ENCODE measurements at places on chromosomes 13 and 19.

DNA sequence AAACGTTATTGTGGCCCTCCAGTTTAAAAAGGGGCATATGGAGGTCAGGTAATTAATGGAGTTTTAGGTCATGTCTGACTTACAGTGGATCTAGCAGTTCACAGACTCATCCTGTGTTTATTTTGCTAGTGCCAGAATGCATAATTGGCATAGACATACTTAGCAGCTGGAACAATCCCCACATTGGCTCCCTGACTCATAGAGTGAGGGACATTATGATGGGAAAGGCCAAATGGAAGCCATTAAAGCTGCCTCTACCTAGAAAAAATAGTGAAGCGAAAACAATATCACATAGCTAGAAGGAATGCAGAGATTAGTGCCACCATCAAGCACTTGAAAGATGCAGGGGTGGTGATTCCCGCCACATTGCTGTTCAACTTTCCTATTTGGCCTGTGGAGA lies 610.7 kb downstream of the SLITRK5 start:
- DNase-seq = no peak

DNA sequence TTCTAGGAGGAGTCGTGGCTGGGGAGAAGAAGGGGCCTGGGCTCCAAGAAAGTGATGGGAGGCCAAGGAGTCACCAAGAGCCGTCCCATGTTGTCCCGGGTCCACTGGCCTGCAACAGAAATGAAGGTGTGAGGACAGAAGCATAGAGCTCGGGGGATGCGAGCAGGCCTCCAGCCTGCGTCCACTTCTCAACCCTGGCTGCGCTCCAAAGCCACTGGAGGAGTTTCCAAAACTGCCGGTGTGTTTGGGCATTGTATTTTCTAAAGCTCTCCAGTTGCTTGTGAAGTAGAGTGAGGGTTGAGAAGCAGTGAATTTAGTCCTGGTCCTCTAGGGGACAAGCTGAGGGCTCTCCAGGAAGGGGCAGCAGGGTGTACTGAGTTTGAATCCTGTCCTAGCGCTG lies 13.0 kb downstream of the FFAR2 start:
- no peak for DNase-seq

- peak; percentile 76 for DNase-seq
These were observed 933 bp downstream of the TFPT start for GRCh38 chr19:54114340-54115108.

DNA sequence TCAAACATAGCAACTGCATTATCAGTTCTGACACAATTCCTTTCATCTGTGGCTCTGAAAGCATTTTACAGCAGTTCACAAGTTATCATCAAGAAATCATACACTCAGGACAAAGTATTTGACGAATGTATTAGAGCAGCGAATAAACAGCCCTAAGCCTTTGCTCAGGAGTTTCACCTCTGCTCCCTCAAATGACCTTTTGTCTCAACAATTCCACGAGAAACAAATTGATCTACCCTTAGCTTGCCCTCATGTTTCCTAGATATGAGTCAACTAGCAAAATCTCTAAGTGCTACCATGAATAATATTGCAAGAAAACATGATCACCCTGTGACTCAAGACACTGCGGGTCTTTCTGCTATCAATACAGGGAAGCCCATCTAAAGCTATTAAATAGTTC lies 396.1 kb downstream of the EFNB2 start:
- no peak for DNase-seq

GRCh38 chr13:18949970-18950369 lies 231.7 kb downstream of the TUBA3C start:
- DNase-seq = no peak

- DNase-seq = no peak
These were observed 10.9 kb upstream of the CERS1 start for GRCh38 chr19:18906605-18907519.

GRCh38 chr19:15296353-15296752 lies 36.0 kb downstream of the BRD4 start:
- DNase-seq = no peak
